Kasumi-1 (cell line): ENCODE measurements at places on chromosomes 5 and 9.

GRCh38 chr5:156103155-156103885 is 223.6 kb upstream of the SGCD start:
- no peak for DNase-seq

DNA sequence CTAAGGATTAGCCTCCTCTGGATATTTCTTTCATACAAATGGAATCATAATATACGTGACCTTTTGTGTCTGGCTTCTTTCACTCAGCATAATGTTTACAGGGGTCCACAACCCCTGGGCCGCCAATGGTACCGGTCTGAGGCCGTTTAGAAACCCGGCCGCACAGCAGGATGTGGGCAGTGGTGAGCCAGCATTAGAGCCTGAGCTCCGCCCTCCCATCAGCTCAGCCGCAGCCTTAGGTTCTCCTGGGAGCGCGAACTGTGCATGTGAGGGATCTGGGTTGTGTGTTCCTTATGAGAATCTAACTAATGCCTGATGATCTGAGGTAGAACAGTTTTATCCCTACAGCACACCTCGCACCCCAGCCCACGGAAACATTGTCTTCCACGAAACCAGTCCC is 229.7 kb downstream of the ICE1 start:
- no peak for DNase-seq

- no peak for DNase-seq
Observed at GRCh38 chr5:95445995-95446394, 54.8 kb downstream of the FAM81B start.

DNA sequence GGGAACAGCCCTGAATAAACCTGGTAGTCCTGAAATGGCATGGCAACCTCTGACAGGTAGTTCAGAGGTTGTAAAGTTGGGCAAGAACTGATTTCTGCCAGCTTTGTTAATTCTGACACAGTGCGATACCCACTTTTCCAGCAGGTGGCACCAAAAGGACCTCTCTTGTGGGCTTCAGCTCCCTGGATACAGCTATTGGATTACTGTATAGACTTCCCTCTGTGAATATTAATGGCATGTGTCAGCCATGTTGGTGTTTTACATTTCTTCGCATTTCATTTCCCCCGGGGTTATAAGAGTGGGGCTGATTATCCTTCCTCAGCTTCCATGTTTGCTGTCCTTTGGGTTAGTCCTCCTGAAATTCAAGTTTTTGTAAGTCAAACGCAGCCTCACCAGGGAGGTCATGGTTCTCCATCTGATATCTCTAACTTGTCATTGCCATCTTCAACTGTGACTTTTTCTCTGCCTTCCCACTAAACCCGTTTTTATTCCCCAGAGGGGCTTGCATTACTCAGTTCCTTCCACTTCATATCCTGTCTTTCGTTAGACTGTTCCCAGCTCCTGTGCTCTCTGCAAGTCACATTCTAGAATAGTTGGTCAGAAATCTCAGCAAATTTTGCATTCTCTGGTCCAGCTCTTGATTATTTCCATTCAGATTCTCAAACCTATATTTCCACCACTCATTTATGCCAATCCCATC is 135.6 kb downstream of the LIFR start:
- peak; percentile 60 for DNase-seq

DNA sequence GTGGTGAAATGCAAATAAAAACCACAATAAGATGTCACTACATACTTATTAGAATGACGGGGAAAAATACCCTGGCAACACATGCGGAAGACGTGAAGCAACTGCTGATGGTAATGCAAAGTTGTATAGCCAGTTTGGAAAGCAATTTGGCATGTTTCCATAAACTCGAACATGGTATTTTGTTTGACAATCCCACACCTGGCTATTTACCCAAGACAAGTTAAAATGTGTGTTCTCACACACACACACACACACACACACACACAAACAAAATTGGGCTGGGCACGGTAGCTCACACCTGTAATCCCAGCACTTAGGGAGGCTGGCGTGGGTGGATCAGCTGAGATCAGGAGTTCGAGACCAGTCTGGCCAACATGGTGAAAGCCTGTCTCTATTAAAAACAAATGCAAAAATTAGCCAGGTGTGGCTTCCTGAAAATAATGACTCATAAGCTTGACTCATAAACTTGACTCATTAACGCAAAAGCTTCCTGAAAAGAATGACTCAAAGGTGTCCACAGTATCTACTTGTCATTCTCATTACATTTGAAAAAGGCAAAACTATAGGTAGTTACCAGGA is 456.5 kb downstream of the CDH18 start:
- no peak for DNase-seq

GRCh38 chr5:149420545-149421371 is 41.7 kb upstream of the IL17B start:
- DNase-seq = no peak

- no peak for DNase-seq
Observed at GRCh38 chr5:112743631-112744030, 5.9 kb downstream of the APC start.

- DNase-seq = no peak
Observed at GRCh38 chr9:101409079-101409477, 10.4 kb downstream of the ZNF189 start.
